Small intestine (tissue), 16 donors: ENCODE measurements at places on chromosomes 2 and 18. TPM values are rescaled to one million over a fixed set of nuclear protein-coding genes. Genes with fewer than 3 reads are reported as not detected.

- no peaks in the 10 kb centered on the region for H3K36me3 ChIP-seq
- H3K4me3 ChIP-seq = no peak overlapping the region
- no peaks in the 10 kb centered on the region for H3K27me3 ChIP-seq
- no peak overlapping the region for H3K27ac ChIP-seq
- H3K4me1 ChIP-seq = no peaks in the 10 kb centered on the region
- no peak for DNase-seq
Measured at GRCh38 chr2:172643142-172643541, 87.3 kb downstream of the PDK1 start.

The GBX2 gene
- not detected for polyA plus RNA-seq

DNA sequence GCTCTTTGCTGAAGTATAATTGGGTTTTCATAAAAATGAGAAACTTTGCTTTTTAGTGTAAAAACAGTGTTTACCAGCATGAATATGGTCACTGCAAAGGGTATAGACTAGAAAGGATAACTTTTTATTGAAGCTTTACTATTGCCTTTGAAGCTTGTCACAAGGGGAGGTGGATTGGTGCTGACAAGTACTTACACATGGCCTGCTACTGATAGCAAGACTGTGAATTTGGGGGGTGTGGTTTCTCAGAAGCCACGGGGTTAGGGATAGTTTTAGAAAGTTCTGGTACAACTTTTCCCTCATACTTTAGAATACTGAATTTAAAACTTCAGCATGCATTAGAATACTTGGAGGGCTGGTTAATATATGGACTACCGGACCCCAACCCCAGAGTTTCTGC, 294.1 kb downstream of the SOCS6 start:
- DNase-seq = no peak
- H3K4me3 ChIP-seq = no peak overlapping the region
- no peaks in the 10 kb centered on the region for H3K27me3 ChIP-seq

The NT5DC4 gene
- polyA plus RNA-seq = 0.86 TPM

DNA sequence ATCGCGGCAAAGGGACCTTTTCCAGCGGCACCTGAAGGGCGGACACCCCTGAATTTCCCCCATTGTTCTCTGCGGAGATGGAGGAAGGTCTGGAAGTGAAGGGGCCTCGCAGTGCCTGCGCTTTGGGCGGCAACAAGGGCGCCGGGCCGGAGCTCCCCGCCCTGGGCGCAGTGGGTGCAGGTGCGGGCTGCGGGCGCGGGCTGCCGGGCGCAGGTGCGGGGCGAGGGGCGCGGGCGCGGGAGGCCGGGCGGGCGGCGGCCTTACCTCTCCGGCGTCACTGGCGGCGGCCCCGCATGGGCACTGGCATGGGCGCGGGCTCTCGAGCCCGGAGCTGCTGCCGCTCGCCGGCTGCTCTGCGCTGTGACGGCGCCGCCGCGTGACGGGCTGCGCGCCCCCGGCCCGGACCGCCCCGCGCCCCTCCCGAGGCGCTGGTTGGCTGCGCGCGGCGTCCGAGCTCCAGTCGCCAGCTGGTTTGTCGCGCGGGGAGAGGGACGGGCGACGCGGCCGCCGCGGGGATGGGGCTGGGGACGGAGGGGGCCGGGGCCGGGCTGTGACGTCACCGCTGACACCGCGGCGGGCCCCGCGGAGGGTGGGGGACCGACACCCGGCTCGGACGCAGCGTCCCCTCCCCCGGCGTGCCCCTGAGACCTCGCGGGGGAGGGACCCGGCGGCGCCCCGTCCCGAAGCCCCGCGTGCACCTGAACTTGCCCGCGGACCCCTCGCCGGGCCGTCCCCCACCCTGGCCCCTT, at the start of gene KIF1A:
TSS of gene KIF1A (minus strand) at position 362 of the 749 bp plus-strand sequence. CDS start 22,467 bp downstream, outside the sequence.
- H3K36me3 ChIP-seq = no peaks in the 10 kb centered on the region
- H3K4me1 ChIP-seq = no peaks in the 10 kb centered on the region
- no peak within 1 kb of the TSS for H3K27ac ChIP-seq
- no peak for DNase-seq
